ENCODE measurements at places on chromosomes 7 and 10.

DNA sequence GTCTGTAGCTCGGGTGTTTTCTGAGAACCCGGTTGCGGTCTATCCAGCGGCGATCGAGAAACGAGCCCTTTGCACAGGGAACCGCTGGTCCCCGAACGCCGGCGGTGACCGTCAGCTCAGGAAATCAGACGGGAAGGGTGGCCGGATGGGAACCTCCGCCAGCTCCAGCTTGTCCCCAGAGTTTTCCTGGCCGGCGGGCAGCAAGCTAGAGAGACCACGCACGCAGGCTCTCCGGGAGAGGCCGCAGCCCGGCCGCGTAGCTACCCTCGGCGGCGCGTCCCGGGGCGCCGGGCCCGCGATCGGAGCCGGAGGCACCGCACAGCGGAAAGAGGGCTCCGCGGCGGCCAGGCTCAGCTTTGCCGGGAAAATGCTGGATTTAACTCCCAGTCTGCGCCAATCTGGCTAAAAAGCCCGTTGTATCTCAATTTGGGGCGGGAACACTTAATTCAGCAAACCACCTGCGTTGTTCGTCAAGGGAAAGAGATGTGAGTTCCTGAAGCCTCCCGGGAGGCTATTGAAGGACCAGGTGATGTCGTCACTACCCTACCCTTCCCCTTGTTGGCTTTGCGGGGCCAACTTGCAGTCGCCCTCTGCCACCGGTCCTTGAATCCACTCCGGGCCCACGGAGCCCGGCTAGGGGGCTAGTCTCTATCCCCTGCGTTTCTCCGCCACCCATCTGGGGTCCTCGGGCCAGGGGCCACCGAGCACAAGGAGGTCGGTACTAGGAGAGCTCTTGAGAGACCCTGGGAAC is 859 bp upstream of the CH25H start:
- DNase-seq: no peak

DNA sequence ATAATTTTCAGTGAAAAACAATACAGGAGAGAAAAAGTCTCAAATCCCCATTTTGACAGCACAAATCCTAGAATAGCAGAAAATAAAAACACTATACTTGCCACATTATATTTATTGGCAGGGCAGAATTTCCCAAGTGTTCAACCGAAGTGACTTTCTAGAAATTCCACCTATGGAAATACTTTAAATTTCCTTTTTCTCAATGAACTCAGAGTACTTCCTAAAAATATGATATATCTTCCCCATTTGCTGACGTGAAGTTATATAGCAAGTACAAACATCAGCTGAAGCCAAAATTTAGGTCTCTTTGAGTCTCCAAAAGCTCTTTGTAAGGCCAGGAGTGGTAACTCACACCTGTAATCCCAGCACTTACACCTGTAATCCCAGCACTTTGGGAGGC is 83.3 kb downstream of the NT5C2 start:
- DNase-seq: no peak

DNA sequence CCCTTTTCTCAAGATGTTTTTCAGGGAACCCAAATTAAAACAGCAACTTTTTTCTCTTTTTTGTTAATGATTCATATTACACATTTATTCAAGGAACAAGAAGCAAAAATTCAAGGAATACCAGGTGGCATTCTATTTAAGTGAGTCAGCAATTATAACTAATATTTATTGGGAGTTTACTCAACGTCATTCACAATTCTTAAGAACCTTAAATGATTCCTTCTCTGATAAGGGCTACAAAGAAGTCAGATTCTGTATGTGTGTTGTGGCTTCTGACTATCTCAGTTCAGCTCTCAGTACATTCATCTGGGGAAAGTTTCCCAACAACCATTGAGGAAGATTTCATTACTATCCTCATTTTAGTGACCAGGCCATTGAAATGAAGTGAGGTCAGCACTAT is 470.7 kb upstream of the AKR1E2 start:
- no peak for DNase-seq

GRCh38 chr10:130463104-130463875 is 327.1 kb downstream of the GLRX3 start:
- no peak for DNase-seq

GRCh38 chr10:115417585-115418265 is 324.6 kb downstream of the ATRNL1 start:
- peak; percentile 3 for DNase-seq

- peak; percentile 84 for DNase-seq
Observed at GRCh38 chr7:149873074-149873969, at the start of gene ATP6V0E2. Gene ATP6V0E2 (plus strand): TSS chr7:149873969. CDS start chr7:149874066, 97 bp downstream.

DNA sequence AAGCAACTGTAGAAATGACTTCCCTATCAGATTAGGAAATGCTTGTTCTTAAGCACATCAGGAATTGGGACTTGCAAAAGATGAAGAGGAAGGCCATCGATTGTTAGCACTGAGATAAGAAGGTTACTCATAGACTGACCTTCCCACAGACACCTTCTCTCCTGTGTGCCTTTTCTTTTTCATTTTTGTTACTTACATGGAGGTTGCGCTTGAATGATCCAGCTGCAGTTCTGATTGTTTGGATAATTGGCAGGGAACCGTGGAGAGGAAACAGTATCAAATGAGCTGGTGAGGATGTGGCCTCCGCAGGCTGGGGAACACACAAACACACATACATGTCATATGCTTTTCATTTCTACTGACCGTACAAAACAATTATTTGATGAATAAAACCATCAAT is 134.9 kb upstream of the RSU1 start:
- DNase-seq: peak; percentile 33

- no peak for DNase-seq
Observed at GRCh38 chr10:92894081-92894655, 45.8 kb downstream of the EXOC6 start.
